CD4-positive, CD25-positive, alpha-beta regulatory T cell (primary cell): ENCODE measurements at places on chromosomes 2 and 18. TPM values are rescaled to one million over a fixed set of nuclear protein-coding genes. Genes with fewer than 3 reads are reported as not detected.

DNA sequence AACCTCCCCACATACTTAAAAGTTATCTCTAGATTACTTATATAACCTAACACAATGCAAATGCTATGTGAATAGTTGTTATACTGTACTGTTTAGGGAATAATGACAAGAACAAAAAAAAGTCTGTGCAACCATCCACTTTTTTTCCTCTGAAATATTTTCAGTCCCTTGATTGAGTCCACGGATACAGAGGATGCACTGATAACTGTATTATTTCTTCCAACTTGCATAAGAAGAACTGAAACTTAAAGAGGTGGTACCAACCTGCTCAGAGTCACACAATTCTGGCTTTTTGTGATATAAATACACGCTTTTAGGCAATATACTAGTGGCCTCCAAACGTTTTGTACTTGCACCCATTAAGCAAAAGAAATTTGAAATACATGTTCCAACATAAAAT lies 1.4 kb downstream of the SMC6 start:
- DNase-seq: no peak

GNLY gene
- total RNA-seq: 2.4 TPM

GRCh38 chr2:207188626-207189419 lies 23.1 kb upstream of the KLF7 start:
- no peak for DNase-seq

GRCh38 chr2:88606371-88607030 lies 20.8 kb downstream of the EIF2AK3 start:
- no peak for DNase-seq

DNA sequence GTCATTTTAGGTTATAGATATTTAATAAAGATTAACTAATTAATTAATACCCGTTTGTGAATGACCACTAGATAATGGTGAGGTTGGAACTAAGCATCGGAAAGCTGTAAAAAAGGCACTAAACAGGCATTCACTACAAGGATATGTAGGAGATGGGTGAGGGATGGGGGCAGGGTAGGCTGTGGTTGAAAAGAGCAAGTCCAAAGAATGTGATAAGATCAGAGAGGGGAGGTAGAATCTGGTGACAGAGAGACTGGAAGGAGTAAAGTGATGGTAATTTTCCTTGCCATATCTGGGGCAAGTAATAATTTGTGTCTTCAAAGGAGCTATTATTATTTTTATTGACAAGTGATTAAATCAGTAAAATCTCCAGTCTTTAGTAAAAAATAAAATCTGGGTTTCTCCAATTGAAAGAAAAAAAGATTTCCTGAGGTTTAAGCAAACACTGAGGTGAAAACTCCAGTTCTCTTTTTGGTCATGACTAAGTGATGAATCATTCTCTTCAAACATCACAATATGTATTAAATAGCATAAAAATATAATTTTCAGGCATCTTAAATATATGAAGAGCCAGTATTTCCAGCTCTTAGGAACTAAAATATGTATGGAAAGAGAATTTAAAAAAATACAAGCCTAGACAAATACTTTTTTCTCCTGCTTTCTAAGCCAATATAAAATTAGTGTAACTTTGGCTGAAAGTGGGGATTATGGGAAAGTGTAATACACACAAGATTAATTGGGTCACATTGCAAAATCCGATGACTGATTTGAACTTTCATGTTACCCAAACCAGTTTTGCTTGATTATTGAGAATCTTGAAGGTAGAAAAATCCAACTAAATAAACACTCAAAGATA lies 259.1 kb upstream of the RBMS1 start:
- DNase-seq: no peak

DNA sequence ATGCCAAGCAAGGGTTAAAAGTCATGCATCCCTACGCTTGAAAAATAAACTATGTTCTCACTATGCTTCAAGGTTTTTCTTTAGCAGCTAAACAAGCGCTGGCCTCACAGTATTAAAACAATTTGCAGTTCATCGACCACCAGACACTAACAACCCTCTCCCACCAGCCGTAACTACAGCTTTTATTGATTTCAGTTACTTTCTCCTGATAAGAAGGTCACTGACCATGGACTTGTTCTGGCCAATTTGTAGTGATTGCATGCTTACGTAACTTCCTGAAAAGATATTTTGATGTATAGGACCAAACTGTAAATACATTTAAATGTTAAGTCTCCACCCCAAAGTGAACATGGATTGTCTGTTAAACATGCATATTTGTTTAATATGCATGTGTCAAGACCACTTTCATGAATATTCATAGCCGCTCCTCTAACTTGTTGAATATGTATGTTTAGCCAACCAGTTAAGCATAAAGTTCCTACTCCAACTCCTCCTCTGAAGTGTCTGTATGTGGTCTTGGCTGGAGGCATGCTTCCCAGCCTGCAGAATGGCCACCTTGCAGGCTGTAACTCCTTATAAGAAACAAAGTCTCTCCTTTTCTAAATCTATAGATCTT lies 1.7 kb upstream of the THOC1 start:
- no peak for DNase-seq

DYNAP gene
- not detected for total RNA-seq

- DNase-seq: no peak
Measured at GRCh38 chr2:150266931-150267330, 220.5 kb downstream of the RND3 start.

DNA sequence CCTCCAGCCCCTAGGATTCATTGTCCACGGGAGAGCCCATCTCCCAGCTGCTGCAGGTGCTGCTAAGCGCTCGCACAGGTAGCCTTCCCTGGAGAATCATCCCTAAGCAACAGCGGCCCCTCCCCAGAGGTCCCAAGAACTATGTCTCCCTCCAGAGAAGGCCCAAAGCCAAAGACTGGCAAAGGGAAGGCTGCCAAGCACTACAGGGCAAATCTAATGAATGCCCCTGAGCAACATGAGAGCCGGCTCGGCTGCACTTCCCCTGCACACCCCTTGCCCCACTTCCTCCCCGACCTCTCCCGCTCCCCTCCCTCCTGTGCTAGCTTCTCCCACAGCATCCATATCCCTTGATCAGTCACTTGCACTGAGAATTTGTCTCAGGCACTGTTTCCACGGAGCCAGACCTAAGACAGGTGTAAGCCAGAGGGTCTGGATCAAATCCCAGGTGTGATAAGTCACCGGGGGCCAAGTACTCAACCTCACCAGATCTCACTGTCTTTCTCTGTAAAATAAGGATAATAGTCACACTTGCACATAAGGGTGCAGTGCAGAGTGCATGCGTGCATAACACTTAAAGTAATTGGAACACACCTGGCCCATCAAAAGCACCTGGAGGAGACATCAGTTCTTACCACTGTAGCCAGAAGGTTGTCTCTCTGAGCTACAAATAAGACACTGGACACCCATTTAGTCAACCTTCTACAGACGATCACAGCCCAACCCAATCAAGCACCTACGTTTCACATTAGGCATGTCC lies 20.1 kb upstream of the COL6A3 start:
- peak; percentile 23 for DNase-seq

DNA sequence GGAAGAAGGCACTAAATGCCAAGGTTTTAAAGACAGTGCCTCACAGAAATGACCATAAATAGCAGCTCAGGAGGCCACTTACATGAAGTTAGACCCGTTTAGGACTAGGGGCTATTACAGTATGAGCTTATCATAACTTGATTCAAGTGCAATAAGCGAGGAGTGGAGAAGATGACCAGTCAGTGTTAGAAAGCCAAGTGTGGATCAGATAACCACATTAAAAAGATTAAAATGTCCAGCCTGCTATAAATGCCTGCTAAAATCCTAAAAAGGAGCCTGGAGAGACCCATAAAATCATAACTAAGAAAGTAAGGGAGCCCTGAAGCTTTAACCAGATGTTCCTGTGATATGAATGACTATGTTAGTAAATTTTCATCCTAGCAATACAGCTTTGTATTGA lies 117.5 kb upstream of the ZNF521 start:
- DNase-seq: no peak

DNA sequence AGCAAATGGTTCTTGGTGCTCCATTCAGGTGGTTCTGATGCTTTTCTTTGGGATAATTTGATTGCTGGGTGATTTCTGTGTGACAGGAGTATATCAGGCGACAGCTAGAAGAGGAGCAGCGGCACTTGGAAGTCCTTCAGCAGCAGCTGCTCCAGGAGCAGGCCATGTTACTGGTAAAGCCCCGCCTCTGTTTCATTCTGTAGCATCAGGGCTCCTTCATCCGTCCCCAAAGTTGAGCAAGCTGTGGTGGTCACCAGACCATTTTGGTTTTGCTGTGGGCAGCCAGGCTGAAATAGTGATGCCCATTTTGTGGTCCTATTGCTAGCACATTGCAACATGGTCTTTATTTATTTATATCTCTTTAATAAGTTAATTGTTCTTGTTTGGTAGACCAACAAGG lies 132.8 kb upstream of the IL1R2 start:
- no peak for DNase-seq

DNA sequence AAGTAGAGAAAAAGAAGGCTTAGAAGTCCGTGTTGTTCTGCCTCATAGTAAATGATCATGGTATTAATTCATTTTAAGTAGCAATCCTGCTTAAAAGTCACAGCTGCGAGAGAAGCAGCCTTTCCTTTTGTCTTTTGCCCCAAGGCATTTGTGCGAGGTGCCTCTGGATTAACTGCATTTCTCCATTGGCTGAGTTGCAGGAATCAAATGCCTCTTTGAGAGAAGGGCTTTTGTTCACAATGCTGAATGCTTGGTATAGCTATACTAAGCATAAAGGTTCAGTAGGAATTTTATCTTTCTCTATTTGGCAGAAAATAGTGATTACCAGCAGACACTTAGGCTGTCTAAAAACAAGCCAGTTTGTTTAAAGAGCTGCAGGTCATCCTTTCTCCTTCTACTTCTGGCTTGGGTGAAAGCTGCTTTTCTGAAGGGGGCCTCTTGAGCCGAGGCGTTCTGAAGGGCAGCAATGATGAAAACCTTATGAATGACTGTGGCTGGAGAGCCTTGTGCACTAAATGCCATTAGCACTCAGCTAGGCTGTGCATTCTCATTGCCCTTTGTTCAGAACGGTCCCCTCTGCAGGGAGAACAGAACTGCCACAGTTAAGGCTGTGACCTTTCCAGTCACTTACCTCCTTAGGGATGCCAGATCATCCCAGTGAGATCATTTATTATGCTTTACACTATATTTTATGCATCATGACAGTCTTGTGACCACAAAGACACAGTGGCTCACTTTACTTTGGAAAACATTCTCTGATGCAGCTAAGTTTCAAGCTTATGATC lies 68.8 kb upstream of the TMEM87B start:
- DNase-seq: no peak

DNA sequence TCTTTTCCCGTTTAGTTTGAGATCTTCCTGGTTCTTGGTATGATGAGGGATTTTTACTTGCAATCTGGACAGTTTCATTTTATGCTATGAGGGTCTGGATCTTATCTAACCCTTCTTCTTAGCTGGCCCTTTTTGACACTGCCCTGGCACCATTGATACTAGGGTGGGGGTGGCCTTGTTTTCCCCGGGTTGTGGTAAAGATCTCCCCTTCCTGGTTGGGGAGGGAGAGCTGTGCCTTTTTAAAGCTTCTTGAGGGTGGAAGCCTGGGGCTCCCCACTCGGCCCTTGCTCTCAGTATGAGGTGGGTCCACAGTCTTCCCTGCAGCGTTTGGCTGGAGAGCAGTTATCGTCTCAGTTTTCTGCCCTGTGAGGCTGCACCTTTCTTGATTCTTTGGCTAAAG lies 66.1 kb downstream of the ASB1 start:
- DNase-seq: no peak

AQP12A gene
- total RNA-seq: not detected

DNA sequence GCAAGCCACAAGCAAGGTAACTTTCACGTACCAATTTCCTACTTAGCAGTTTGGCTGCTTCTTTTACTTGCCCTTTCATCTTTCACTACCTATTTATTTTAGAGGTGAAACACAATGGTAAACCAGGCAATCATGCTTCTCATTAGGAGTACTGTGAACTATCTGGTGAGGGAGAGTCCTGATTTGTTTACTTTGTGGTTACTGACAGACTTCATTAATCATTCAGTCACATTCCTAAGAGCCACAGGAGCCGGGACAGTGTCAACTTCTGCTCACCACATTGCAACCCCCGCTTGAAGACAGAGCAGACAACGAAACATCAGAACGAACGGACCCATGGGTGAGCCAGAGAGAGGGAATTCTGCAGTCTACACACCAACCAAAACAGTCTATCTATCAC lies 28.8 kb downstream of the TUBB6 start:
- no peak for DNase-seq

DNA sequence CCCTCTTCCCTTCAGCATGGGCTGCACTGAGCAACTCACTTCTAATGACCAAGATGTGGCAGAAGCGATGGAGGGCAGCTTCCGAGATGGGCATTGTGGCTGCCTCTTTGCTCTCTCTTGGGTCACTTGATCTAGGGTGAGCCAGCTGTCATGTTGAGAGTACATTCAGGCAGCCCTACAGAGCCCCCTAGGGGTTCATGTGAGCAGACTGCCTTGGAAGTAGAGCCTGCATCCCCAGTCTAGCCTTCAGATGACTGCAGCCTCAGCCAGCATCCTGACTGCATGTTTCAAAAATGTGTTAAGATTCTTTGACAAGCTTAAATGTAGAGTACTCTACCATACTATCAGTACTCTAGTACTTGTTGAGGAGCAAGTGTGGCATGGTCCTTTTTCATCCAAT lies 143.9 kb downstream of the NCK2 start:
- DNase-seq: peak; percentile 64

DNA sequence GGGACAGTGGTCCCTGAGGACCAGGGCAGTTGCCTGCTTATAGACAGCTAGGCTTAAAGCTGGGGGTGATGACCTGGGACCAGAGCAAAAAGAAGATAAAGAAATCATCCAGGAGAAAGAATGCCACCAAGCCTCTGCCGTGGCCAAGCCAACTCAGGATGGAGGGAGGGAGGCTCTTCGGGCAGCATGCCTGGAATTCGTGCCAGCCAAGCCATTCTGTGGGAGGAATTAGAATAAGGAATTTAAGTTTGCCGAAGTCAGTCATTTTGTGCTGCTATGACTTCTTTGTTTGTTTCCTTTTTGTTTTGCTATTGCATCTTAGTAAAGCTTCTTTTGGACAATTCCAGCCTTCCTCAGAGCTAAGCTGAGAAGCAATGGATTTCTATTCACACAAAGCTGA lies 124.1 kb downstream of the EN1 start:
- no peak for DNase-seq

- DNase-seq: no peak
Measured at GRCh38 chr2:42298132-42298531, 62.9 kb downstream of the COX7A2L start.

- DNase-seq: no peak
Measured at GRCh38 chr2:104249629-104250028, 604.3 kb upstream of the POU3F3 start.

GRCh38 chr2:127408004-127408806 lies 10.0 kb upstream of the PROC start:
- peak; percentile 86 for DNase-seq

GRCh38 chr2:102025016-102025501 lies 33.3 kb downstream of the IL1R2 start:
- no peak for DNase-seq

GALNT5 gene
- total RNA-seq: not detected

DNA sequence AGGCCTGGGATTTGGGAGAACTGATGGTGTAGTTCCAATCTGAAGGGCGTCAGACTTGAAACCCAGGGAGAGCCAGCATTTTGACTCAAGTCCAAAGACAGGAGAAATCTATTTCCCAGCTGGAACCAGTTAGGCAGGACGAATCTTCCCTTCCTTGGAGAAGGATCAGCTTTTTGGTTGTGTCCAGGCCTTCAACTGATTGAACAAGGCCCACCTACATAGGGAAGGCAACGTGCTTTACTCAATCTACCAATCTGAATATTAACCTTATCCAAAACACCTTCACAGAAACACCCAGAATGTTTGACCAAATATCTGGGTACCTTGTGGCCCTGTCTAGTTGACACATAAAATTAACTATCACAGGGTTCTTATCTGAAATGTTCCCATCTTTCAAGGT lies 221.9 kb upstream of the DLGAP1 start:
- no peak for DNase-seq
